ENCODE measurements at places on chromosomes 2 and 18.

GRCh38 chr2:117825437-117825836 is 10.9 kb downstream of the DDX18 start:
- DNase-seq = no peak

DNA sequence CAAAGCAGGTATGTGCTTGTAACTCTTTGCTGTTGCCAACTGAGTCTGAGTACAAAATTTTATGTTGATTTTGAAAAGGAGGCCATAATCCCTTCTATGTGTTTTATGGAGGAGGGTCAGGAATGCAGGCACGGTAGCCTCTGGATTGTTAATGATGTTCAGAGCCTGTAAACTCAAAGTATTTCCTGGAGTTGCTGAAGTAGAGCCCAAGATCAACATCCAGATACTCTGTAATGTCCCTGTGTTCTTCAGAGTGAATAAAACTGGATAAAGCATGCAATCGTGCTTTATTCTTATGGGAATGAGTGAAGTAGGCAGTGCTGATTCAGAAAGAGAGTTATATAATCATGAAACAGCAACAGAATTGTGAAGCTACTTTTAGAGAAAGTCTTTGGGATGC is 61.8 kb upstream of the CHRNA1 start:
- no peak for DNase-seq

- DNase-seq = no peak
Measured at GRCh38 chr2:29765721-29766120, 155.7 kb downstream of the ALK start.

DNA sequence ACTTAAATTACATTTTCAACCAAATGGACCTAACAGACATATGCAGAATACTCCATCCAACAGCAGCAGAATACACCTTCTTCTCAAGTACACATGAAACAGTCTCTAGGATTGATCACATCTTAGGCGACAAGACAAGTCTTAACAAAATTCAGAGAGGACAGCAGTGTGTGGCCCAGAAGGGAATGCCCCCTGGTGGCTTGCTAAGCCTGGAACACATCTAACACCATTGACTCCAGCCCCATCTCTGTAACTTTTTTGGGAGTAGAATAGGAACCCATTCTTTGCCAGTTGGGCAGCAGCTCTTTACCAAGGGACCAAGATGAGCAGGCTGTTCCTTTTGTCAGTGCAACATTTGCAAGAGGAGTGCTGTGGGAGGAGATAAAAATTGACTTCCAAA is 249.9 kb downstream of the PLCL1 start:
- peak; percentile 20 for DNase-seq

DNA sequence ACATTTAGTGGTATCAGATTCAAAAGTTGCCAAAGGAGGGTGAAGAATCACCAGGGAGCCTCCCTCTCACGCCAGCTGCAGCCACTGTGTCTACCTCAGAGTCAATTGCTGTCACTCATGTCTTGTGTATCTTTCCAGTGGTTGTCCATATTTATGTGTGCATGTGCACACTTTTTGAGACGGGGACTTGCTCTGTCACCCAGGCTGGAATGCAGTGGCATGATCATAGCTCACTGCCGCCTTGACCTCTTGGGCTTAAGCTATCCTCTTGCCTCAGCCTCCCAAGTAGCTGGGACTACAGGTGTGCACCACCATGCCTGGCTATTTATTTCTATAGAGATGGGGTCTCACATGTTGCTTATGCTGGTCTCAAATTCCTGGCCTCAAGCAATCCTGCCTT is 4.0 kb downstream of the MOCOS start:
- DNase-seq = no peak

DNA sequence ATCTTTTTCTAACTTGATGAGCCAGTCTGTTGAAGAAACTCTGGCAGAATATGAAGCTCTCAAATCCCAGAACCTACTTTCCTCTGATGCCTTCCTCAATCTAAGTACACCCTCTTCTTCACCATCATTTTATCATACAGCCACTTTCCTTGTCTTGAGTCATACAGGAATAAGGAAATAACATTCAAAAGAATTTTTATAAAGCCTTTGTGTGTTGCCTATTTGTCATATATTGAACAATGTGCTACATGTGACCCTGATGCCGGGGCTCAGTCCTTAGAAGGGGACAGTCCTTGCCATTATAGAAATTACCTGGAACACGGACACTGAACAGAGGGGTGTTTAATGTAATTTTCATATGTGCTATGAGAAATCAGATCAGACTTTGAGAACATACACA is 27.4 kb downstream of the RAPGEF4 start:
- no peak for DNase-seq

DNA sequence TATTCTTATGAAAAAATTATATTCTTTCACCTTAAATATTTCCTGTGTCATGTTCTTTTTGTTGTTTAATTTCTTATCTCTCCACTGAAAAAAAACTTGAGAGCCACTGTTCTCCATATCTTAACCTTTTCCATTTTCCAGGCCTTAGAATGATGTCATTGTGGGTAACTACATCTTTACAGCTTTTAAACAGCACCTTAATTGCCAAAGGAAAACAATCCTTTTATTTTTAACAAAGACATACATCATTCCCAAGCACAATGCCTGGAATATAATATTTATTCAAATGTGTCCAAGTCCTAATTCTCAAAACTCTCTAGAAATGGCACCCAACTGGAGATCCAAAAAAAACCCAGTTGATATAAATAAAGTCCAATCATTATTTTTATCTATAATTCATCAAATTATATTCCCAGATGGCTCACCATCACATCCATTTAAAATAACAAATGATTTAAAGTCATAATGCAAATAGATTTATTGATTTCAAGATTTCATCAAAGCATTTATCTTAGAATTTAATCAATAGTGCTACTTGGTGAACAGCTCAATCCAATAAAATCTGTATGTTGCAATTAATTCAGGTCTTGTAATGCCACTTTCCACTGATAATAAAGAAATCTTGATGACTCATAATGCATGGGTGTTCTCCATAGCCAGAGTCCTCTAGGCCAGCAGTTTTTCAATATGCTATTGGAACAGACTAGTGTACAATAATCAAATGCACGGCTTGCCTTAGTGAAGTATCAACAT is 107.1 kb upstream of the MAPRE2 start:
- DNase-seq = no peak

- DNase-seq = no peak
Measured at GRCh38 chr18:8987241-8987640, 115.3 kb upstream of the NDUFV2 start.

DNA sequence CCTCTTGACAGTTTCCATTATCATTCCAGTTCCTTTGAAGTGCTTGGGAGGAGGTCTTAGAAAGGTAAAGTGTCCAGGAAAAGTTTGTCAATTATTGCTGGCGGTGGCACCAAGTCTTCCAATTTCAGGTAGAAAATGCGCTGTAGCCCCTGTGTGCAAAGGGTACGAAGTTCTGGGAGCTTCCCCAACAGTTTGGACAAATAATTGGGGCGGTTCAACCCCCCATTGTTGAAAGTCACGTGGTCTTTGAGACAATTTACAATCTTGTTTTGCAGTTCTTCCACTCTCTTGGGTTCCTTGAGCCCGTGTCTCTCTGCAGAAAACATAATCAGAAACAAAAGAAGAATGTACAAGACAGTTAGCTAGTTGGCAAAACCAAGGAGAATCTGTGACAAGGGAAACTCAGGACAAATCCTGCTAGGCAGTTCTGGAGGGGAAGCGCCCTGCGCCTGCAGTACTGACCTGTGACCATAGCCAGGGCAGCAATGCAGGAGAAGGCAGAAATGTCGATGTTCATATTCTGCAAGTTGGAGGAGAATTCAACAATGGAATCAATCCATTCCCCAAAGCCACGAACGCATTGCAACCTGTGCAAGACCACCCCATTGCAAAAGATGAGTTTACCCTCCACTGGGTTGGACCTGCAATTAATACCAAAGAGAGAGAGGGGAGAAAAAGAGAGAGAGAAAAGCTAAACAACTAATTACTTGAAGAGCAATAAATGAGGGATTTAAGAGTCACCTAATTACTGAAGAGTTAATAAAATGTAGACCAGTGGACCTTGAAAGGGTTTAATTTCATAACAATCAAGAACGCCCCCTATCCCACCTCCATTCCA is 6.6 kb downstream of the NR4A2 start:
- no peak for DNase-seq

DNA sequence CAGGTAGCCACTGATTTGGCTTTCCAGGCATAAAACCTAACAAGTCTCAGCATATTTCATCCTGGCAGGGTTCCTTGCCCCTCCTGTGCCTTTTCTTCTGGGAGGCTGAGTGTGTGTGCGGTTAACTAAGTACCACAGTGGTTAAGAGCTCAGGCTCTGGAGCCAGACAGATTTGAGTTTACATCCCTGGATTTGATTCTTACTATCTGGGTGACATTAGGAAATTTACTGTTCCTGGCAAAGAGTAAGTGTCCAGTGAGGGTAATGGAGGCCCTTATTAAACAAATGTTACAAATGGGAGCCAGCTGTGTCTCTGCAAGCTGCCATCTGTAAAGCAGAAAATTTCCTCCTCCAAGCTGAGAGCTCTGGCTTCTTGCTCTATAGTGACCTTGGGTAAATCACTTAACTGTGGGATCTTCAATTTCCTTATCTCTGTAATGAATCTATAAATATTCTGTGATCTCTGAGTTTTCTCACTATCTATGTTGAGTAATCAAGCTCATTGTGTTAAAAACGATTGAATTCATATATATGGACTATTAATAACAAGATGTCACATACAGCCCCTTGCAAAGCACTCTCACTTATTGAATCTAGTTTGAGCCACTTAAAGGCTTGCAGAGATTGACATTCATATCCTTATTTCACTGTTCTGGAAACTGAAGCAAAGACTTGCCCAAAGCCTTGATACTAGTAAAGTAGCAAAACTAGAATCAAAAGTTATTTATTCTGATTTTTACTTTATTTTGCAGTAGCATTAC is 6.5 kb upstream of the COBLL1 start:
- DNase-seq = no peak
